ENCODE measurements at places on chromosomes 13 and 19.

DNA sequence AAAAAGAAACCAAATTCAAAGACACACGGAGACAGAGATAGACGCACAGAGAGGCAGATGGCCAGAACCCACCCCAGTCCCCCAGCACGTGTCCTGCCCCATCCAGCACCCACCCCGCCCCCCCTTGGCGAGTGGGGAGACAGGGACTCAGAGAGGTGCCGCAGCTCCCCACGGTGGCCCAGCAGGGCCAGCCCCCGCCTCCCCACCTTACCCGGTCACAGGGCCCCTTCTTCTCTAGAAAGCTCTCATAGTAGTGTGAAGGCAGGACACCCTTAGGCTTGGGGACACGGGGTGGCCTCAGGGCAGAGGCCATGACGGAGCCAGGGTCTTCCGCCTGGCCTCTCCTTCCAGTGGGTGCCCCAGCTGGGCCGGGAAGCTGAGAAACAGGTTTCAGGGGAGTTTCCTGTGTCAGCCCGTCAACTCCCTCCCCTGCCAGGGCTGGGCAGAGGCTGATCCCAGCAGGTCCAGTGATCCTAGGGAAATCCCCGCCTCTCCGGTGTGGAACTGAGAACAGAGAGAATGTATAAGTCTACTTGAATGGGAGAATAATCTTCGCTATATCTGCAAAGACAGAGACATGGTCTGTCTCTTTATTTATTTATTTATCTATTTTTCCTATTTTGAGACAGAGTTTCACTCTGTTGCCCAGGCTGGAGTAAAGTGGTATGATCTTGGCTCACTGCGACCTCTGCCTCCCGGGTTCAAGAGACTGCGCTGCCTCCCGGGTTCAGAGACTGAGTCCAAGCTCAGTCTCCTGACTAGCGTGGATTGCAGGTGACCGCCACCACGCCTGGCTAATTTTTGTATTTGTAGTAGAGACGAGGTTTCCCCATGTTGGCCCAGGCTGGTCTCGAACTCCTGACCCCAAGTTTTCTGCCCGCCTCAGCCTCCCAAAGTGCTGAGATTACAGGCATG lies at the start of gene STAP2:
TSS of gene STAP2 (minus strand) at position 387 of the 915 bp plus-strand sequence. CDS start at position 313, 74 bp downstream.
- no peak for DNase-seq

DNA sequence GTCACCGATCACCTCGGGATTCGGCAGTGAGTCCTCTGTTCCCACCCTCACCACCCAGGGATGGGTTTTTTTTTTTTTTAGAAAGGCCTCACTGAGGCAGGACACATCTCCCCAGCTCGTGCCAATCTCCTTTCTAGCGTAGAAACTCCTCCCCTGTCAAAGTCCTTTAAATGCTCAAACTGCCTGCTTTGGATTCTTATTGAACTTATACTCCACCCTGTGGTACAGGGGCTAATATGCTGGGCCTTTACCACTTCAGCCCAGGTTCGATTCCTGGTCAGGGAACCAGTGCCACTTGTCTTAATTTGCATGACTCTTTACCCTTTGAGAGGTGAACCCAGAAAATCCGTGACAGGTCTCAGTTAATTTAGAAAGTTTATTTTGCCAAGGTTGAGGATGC lies 8.3 kb upstream of the ZNF14 start:
- DNase-seq: no peak

- peak; percentile 100 for DNase-seq
Measured at GRCh38 chr19:44890366-44891015, 563 bp upstream of the TOMM40 start.

DNA sequence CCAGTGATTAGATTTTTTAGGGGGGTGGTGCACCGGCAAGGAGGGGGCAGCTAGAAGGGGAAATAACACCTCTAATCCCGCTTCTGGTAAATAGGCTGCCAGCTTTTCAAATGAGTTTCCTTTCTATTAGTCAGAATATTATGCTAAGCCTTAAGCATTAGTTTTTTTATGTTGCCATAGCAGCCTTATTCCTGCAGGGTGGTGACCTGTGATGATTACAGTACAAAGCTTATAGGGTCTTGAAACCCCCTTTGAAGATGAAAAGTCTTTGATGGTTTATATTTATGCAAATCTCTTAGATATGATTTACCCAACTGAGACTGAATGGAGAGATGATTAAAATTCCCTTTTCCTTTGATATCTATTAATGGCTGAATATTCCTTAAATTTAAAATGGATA lies 109.8 kb downstream of the ZIC5 start:
- no peak for DNase-seq

- DNase-seq: peak; percentile 61
Measured at GRCh38 chr19:17448131-17448967, at the start of gene TMEM221. Gene TMEM221, minus strand, starts transcription at chr19:17448668. Its CDS starts 206 bp downstream, at chr19:17448462.

All from Kasumi-1 (cell line).